ENCODE measurements at places on chromosomes 2 and 18.

- no peak for DNase-seq
These were observed 129.0 kb downstream of the NCK2 start for GRCh38 chr2:105873721-105874120.

- DNase-seq: no peak
These were observed 604 bp upstream of the STK11IP start for GRCh38 chr2:219596954-219597551.

DNA sequence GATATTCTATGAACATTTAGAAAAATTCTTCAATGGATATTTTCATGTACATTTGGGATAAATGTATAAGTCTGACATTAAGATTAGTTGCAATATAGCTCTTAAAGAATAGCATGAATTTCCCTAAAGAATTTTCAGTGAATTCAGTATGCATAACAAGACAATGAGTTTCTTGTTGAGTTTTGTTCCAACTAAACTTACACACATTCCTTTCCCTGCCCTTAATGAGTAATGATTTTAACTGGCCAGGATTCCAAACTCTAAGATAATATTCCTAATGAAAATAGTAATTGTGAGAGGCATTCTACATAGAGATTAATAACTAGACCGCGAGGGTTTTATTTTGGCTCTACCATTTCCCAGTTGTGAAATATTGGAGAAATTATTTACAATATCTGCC, 390.3 kb upstream of the GALNT5 start:
- DNase-seq: no peak

DNA sequence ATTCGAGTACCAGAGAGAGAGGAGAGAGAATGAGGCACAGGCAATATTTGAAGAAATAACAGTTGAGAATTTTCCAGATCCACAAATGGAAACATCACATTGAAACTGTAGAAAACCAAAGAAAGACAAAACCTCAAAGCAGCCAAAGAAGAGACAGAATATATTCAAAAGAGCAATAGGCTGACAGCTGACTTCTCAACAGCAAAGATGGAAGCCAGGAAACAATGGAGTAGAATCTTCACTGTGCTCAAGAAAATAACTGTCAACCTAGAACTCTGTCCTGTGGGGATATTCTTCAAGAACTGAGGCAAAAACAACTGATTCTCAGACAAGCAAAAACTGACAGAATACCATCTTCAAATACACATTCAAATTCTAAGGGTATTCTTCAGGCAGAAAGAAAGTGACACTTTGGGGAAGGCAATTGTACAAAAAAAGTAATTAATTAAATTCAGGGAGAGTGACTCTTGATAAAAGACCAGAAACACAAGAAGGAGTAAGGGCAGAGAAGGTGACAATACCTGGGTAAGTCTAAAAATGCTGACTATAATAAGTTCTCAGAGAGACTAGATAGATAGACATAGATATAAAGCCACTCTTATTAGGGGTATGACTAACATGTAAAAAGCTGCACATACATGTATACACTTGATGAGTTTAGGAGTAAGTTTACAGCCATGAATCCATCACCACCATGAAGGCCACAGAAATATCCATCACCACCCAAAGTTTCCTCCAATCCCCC, 25.6 kb downstream of the ANKMY1 start:
- no peak for DNase-seq

- DNase-seq: no peak
These were observed 2.3 kb upstream of the SERPINB11 start for GRCh38 chr18:63700501-63700900.

GRCh38 chr2:149342509-149342908, 12.1 kb downstream of the LYPD6 start:
- no peak for DNase-seq
